ENCODE measurements at places on chromosomes 12 and 14.

DNA sequence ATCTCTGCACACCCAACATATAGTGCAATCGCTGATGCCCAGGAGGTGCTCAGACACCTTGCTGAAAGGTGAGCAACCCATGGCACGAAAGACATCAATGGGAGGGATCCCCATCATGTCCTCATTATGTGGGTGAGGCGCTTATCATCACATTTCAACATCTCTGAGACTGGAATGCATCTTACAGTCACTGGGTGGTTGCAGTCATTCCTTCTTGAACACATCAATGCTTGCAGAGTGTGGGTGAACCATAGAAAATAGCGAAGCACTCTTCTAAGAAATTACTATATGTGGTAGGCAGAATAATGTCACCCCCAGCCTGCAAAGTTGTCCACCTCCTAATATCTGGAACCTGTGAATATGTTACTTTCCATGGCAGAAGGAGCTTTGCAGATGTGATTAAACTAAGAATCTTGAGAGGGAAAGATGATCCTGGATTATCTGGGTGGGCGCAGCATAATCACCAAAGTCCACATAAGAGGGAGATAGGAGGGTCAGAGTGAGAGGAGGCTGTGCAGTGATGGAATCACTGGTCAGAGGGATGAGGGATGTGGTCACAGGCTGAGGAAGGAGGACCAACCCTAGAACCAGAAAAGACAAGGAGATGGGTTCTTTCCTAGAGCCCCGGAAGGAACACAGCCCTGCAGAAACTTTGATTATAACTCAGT lies 51.2 kb downstream of the GLRX5 start:
- DNase-seq: no peak

- no peak for DNase-seq
These were observed 77.1 kb downstream of the FGD4 start for GRCh38 chr12:32476446-32476845.

DNA sequence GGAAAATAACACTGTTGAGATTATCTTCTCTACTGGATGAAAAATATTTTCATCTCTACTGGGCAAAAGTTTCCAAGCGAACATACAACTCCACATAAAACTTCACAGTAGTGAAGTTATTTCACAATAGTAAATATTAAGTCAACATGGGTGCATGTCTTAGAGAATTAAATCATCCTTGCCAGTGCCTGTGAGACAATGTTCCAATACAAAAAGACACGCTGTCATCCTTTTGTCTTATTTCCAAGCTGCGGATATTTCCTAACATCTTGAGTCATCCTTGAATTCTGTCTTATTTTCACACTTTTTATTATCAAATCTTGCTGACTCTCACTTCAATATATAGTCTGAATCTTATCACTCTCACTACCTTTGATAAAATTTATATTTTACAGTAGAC lies 142.9 kb upstream of the KITLG start:
- no peak for DNase-seq

DNA sequence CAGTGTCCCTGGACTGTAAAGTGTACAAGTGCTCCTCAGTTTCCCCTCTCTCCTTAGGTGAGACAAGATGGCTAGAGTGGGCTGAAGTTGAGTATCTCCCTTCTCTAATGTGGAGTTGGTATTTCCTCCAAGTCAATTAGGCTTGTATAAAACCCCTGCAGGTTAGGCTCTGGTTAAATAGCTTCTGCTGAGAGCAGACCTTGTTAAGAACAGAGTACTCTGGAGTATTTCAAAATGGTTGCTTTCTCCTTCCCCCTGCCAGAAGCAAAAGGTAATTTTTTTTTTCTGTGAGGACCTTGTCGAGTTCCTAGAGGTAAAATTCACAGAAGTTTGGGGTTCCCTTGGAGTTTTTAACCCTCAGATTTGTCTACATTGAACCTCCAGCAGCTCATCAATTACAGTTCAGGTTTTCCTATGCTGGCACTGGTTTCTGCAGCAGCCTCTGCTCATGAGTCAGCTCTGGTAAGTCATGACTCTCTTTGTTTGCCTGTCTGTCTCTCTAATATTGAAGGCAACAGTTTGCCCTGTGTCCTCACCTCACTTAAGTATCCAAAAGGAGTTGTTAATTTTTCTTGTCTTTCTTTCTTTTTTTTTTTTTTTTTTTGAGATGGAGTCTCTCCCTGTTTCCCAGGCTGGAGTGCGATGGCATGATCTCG lies 27.8 kb upstream of the GLIPR1 start:
- no peak for DNase-seq

- no peak for DNase-seq
These were observed 127.2 kb downstream of the RIMBP2 start for GRCh38 chr12:130588696-130589539.

- DNase-seq: no peak
These were observed 24.9 kb downstream of the TTLL5 start for GRCh38 chr14:75685910-75686309.

DNA sequence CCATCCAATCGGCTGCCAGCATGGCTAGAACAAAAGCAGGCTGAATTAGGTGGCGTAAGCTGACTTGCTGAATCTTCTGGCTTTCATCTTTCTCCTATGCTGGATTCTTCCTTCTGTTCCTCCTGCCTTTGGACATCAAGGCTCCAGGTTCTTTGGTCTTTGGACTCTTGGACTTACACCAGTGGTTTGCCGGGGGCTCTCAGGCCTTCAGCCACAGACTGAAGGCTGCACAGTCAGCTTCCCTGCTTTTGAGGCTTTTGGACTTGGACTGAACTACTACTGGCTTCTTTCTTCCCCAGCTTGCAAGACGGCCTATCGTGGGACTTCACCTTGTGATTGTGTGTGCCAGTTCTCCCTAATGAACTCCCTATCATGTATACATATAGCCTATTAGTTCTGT lies 42.0 kb downstream of the RPS6KA5 start:
- DNase-seq: no peak

DNA sequence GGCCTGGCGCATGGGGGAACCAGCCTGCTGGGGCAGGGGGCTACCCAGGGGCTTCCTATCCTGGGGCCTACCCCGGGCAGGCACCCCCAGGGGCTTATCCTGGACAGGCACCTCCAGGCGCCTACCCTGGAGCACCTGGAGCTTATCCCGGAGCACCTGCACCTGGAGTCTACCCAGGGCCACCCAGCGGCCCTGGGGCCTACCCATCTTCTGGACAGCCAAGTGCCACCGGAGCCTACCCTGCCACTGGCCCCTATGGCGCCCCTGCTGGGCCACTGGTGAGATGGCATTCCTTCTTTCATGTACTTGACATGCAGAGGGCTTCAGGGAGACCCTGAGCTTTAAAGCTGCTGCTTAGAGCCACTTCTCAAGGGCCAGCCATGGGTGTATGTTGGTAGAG lies 9.0 kb downstream of the LGALS3 start:
- no peak for DNase-seq

DNA sequence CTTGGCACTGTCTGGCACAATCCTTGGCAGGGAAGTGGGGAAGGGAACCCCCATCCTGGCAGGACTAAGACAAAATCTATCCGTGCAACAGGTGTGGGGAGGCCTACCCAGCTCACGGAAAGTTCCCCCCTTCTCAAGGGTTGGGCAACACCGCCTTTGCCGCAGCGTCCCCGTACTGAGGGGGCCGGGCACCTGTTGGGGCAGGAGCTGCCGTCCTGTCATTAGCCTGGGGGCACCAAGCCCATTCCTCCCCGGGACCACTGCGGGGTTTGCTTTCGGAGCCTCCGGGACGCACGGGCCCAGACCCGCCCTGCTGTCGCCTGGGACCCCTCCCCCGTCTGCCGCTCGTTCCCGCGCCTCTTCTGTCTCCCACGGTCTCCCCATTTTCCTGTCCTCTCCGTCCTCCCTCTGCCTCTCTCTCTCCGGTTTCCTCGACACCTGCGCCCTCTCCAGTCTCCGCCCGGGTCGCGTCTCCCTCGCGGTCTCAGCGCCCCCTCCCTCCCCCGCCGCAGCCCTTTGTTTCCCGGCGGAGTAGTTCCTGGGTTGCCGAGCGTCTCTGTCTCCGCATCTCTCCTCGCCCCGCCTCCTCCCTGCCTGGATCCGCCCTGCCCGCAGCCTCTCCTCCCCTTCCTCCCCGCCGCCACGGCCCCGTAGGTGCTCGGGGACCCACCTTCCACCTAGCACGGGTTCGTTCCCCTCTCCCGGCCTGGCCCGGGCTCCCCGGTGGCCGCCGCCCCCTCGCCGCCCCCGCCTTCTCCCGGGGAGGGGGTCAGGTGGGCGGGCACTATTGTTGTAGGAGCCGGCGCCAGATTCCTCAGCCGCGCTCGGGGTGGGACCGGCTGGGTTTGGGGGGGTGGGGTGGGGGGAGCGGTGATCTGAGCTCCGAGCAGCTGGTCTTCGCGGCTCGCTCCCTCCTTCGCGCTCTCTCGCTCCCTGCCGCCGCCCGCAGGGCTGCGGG lies at the start of gene CACNB3:
Gene CACNB3, plus strand, starts transcription at position 624 of the 958 bp plus-strand sequence. CDS start 434 bp downstream, outside the sequence.
- peak; percentile 82 for DNase-seq

DNA sequence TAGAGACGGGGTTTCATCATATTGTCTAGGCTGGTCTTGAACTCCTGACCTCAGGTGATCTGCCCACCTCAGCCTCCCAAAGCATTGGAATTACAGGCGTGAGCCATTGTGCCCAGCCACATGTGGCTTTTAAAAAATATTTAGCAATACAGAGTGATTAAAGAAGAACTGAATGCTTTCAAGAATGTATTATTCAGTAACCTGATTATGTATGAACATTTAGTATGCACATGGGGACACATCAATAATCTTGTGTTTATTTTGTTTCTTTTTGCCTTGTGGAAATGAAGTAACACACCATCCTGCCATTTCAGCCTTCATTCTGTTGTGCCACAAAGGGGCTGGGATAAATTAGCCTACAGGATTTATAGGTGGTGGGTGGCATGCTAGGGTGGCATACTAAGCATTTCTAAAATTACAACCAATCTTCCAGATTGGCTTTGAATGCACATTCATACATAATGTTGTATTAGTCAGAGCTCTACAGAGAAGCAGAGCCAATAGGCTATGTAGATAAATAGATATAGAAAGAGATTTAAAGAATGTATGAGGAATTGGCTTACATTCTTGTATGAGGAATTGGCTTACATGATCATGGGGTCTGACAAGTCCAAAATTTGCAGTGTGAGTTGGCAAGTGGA lies 25.5 kb upstream of the TXNRD1 start:
- DNase-seq: no peak

DNA sequence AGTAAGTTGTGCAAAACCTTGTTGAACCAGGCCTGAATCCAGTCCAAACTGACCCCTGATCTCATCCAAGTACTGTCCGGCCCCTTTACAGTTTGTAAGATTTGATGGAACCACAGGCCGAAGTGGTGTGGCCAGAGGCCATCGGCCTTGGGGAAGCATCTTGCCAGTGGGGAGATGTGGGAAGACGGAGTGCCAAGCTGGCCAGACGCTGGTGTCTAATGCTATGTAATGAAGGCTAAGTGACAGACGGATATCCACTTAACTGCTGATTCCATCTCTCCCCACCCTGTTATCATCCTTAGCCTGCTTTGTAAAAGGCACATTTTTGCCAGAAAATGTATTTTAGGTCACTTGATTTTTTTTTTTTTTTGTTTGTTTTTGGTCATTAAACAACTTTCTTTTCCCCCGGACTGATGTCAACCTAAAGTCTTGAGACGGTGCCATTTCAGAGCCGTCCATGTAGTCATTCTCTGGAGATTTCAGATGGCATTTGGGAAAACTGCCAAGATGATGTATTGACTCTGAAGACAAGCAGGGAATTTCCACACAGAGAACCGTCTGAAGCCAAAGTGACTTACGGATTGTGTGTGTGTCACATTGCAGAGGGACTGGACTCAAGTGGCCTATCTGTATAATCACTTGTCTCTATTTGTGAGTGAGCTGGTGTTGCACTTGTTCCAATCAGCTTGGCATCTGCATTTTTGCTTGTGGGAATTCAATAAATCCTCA lies 86.5 kb upstream of the MANSC4 start:
- DNase-seq: no peak

- DNase-seq: no peak
These were observed 445.6 kb upstream of the PDE3A start for GRCh38 chr12:19922717-19923116.

GRCh38 chr14:99454246-99454645 lies 26.4 kb downstream of the SETD3 start:
- DNase-seq: no peak

DNA sequence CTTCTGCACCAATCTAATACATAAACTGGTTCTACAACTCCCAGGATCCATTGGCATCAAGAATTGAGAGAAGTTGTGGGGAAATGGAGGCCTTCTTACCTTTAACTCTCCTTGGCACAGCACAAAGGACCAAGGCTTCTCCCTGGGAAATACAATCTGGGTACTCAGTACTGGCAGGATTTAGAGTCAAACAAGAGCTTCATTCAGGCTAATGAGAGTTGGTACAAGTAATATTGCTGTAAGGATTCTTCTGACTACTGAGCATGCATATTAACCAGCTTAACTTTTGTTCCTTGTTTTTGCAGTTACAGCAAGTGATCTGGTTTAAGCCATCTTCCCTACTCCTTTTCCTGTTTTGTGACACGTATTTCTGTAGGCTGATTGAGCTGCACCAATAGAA lies 76.2 kb upstream of the FERMT2 start:
- no peak for DNase-seq

GRCh38 chr12:129984106-129984505 lies 80.3 kb upstream of the TMEM132D start:
- DNase-seq: no peak

GRCh38 chr14:101791919-101792572 lies 30.5 kb downstream of the PPP2R5C start:
- no peak for DNase-seq

GRCh38 chr14:82565825-82566224 lies 1032.2 kb upstream of the SEL1L start:
- no peak for DNase-seq

DNA sequence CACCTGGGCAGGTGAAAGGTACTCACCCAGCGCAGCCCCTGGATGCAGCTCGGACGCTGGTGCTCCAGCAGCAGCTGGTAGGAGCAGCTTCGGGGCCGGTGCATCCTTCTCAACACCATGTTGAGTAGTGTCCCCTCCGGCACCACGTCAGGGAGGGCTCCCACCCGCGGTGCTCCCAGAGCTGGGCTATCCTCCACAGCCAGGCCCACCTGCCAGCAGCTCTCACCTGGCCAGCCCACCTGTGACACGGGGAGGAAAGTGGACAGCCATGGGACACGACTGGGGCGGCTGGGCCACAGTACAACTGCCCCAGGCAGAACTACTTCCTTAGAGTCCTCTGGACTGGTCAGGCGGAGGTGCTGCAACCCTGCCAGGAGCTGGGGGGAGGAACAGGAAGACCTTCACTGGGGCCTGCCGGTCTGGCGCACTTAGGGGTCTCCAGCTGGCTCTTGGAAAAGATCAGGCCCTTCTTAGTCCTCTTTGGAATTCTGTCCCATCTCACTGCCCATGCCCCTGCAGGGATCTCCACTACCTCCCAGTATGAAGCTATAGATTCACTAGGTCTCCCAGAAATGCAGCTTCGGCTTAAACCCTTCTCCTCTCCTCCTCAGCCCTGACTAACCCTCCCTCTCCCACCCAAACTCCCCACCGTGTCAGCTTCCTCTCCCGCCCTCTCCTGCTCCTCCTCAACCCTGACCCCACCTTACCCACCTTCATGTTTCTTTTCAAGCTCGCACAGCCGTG lies 668 bp downstream of the RAPGEF3 start:
- no peak for DNase-seq

GRCh38 chr12:123113026-123113425 lies 37.9 kb downstream of the PITPNM2 start:
- no peak for DNase-seq
